Thymus (tissue), 14 donors: ENCODE measurements at places on chromosomes 1 and 21.

- DNase-seq: peak; percentile 90
Measured at GRCh38 chr21:35102488-35103371, 53.6 kb upstream of the RUNX1 start.

DNA sequence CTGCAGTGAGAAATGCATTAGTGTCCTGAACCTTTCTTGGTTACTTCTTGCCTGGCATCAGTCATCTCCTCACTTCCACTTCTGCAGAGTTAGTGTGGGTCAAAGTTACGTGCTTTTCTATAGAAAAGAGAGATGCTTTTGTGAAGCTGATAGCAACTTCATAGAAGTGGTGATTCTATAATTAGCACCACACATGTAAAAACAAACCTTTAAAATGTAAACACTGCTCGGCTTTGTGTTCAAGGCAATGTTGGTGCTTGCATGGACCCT lies 57.3 kb downstream of the MRPS6 start:
- no peak for DNase-seq

DNA sequence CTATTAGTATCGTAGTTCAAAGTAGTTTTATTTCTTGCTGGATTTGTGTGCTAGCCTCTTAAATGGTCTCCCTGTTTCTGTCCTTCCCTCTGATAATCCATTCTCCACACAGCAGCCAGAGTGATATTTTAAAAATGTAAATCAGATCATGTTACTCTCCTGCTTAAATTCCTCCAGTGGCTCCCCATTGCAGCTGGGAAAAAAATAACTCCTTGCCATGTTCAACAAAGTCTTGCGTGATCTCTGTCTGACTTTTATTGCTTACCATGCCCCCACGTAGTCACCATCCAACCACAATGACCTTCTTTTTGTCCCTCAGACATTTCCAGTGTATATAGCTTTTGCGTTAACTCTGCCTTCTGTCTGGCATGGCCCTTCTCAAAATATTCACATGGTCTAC lies 178.8 kb downstream of the FGGY start:
- no peak for DNase-seq

DNA sequence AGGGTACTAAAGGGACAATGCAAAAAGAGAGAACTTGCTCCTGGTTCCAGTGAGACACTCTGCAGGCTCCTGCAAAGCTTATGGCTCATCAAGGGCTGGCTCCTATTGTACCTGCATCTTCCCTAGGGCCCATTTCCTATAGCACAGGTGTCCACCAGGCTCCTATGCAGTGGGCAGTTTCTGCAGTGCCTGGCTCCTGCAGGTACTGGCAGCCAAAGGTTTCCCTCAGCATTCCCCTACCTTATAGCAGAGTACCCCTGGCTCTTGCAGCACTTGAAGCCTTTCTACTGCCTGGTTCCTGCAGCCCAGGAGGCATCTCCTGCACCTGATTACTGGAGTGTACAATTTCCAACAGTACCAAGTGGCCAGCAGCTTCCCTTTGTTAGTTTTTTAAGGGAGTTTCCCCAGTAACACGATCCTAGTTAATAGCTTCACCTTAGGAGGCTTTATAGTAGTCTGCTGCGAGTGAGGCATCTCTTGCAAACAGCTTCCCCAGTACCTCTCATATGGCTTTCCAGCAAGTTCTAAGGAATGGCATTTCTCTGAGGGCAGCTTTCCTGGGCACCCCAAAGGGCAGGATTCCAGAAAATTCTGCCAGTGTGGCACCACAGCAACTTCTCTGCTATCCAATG lies 141.7 kb downstream of the DENND1B start:
- DNase-seq: no peak

GRCh38 chr1:7070389-7071029 lies 285.3 kb downstream of the CAMTA1 start:
- peak; percentile 18 for DNase-seq

DNA sequence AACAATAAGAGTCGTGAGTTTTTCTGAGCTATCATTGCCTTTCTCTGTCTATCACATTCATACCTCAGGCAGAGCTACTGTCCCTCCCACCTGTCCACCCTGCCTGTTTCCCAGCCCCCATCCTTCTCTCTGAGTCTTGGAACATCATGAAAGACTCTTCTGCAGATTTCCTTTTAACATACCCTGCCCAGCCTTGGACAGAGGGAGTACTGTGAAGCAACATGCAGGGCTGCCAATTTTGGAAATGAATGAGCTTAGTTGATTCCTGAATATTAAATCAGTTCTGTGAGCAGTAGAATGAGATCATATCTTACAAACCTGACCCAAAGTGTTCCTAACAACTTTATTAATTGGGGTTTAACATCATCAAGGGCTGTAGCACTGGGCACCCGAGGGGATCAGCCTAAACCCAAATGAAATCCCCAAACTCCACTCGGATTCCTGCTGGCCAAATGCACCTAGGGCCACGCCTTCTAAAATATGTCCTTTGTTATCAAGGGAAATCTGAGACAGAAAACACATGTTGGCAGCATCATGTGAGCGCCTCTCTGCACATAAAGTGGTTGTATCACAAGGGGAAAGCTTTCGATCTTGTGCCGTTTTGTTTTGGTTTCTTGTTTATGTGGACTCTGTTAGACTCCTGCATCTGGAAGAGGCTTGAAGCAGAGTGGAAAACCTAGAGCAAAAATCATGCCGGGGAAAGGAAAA lies 357.6 kb downstream of the KIF26B start:
- DNase-seq: no peak

- DNase-seq: no peak
Measured at GRCh38 chr1:39116860-39117728, 87.4 kb upstream of the MACF1 start.

DNA sequence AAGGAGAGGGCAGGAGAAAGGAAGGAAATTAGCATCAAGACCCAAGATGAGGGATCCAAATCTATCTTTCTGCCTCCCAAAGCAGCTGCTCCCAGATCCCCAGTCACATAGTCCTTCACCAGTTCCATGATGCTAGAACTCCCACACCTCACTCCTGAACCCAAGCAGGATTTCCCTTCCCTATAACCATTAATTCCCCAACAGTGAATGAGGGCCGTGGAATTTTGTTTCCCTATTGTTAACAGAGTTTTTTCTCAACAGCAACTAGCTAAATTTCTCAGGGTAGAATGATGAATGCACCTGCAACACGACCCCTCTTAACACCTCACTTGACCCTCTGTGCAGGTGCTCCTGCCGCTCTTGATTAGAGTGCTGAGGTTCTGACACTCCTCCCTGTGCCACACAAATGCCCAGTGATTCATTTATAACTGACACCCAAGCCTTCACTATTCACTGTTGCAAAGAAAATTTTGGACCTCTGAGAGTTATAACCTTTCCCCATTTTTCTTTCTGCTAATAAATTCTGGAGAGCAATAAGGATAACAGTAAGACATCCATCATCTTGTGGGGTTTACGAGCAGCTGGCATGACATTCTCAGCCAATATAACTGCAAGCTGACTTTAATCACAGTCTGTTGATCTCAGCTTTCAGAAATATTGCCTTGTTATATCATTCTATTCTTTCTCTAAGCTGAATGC lies 25.4 kb upstream of the NPL start:
- no peak for DNase-seq
